ENCODE measurements at places on chromosomes 7 and 10. TPM values are rescaled to one million over a fixed set of nuclear protein-coding genes. Genes with fewer than 3 reads are reported as not detected.

Gene DRGX
- not detected for total RNA-seq

GRCh38 chr7:32958046-32959025 lies 1.1 kb downstream of the FKBP9 start:
- peaks cover 2% of the 10 kb centered on the region for H3K36me3 ChIP-seq
- no peak for DNase-seq
- peaks cover 25% of the 10 kb centered on the region for H3K4me1 ChIP-seq

- H3K36me3 ChIP-seq, result no peaks in the 10 kb centered on the region
- no peak overlapping the region for H3K27ac ChIP-seq
- H3K27me3 ChIP-seq, result no peaks in the 10 kb centered on the region
- DNase-seq, result no peak
- H3K4me3 ChIP-seq, result no peak overlapping the region
These were observed 75.3 kb upstream of the CC2D2B start for GRCh38 chr10:95832216-95833041.

GRCh38 chr7:149690688-149691446 lies 82.5 kb downstream of the ZNF467 start:
- no peak overlapping the region for H3K4me3 ChIP-seq
- H3K27ac ChIP-seq, result peak overlapping the region; percentile 59
- peaks cover 1% of the 10 kb centered on the region for H3K36me3 ChIP-seq
- H3K27me3 ChIP-seq, result peaks cover 30% of the 10 kb centered on the region
- no peak for DNase-seq
- peaks cover 10% of the 10 kb centered on the region for H3K4me1 ChIP-seq

Gene OPTN
- total RNA-seq, result 80.9 TPM

Gene ELFN1
- 0.65 TPM for total RNA-seq

- H3K4me3 ChIP-seq, result no peak overlapping the region
- no peaks in the 10 kb centered on the region for H3K36me3 ChIP-seq
- DNase-seq, result no peak
- H3K4me1 ChIP-seq, result no peaks in the 10 kb centered on the region
- H3K27me3 ChIP-seq, result no peaks in the 10 kb centered on the region
These were observed 498.3 kb downstream of the SORCS3 start for GRCh38 chr10:105139363-105139896.

Gene LLCFC1
- not detected for total RNA-seq

Gene SFRP5
- total RNA-seq, result 0.80 TPM

DNA sequence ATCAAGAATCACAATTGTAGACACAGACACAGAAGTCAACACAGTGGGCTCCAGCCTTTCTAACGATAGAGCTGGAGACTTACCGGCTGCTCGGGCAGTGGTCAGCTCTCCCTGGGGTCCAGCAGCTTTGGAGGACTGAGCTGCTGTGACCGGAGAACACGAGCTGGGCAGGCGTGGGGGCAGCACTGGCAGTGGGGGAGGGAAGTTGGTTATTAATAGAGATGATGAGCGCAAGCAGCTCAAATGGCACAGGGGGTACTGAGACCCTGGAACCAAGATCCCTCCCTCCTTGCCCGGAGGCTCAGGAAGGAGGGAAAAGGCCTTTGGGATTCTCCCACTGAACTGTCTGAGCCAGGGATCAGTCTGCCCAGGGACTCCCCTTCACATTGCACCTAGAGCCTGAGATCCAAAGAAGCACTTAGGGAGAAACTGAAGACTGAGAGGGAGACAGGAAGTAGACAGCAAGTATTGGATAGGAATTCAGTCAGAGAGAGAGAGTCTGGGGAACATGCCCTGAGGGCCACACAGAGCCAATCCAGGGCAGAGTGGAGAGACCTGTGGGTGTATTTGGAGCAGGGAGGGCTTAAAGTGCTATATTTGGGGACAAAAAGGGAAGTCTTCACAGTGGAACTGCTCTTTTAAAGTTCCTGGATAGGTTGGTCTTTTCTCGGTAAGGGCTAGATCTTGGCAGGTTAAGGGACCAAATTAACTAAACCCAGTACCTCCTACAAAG lies at the start of gene MYOZ1:
Gene MYOZ1, minus strand, starts transcription at position 147 of the 733 bp plus-strand sequence. CDS start 1,457 bp downstream, outside the sequence.
- H3K4me3 ChIP-seq, result peak within 1 kb of the TSS; percentile 55
- H3K4me1 ChIP-seq, result peaks cover 27% of the 10 kb centered on the region
- H3K27ac ChIP-seq, result peak within 1 kb of the TSS; percentile 79
- no peaks in the 10 kb centered on the region for H3K27me3 ChIP-seq
- no peak for DNase-seq
